ENCODE measurements at places on chromosomes 7 and 10.
A peak's percentile ranks its signal among the peaks of the same experiment; 100 is the strongest.

DNA sequence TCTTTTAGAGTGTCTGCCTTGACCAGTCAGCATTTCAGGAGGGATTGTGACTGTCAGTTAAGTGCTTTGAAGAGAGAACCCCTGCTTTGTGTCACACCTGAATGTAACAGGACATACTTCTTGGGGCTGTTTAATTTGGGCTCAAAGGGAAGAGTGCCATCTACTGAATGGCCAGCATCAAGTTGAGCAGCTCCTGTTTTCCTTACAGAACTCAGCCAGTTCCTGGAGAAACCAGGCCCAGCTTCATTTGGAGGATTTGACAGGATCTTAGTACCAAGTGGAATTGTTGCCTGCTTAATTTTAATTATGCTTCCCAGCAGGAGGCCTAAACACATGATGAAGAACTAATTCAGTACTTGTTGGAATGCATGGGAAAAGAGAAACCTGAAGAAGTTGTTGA is 8.3 kb downstream of the ADD3 start:
- no peak for DNase-seq

DNA sequence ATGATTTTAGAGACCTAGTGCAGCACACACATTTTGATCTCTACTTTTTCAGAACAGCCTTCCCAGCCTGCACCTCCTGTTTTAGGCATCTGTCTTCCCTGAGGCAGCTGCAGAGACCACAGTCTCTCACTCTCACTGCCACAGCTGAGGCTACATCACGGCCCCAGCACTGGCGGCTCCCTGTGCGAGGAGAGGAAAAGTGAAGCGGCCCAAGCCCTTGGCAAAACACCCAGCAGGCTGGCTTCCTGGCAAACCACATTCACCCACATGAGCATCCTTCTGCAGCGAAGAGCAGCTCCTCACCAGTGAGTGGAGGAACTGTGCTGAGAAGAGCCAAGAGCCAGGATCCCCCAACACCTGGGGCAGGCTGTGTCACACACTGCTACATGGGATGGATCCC is 14.0 kb downstream of the HUS1 start:
- no peak for DNase-seq

DNA sequence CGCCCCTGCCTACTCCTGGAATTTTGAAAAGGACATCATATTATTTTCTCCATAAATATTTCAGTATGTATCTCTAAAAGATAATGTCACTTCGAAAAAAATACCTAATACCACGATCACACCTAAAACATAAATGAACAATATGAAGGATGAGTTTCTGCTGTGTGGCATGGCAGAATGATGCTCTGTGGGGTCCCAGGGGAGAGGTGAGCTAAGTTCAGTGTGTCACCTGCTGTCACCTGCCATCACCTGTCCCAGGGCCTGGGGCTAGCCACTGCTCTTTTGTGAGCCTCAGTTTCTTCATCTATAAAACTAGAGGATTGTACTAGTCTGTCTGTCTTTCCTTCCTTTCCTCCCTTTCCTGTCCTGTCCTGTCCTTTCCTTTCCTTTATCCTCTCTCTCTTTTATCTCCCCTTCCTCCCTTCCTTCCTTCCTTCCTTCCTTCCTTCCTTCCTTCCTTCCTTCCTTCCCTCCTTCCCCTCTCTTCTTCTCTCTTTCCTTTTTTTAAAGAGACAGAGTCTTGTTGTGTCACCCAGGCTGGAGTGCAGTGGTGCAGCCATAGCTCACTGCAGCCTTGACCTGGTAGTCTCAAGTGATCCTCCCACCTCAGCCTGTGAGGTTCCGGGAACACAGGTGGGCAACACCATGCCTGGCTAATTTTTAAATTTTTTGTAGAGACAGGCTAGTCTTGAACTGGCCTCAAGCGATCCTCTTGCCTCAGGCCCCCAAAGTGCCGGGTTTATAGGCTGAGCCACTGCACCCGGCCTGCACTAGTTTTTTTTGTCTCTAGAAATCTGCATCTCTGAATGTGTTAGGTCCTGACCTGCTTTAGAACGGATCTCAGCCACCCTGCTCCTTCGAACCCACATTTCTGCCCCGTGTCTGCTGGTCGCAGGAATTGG is 43.1 kb downstream of the CUX1 start:
- DNase-seq: no peak

GRCh38 chr7:16492513-16493062 is 27.1 kb upstream of the SOSTDC1 start:
- no peak for DNase-seq

DNA sequence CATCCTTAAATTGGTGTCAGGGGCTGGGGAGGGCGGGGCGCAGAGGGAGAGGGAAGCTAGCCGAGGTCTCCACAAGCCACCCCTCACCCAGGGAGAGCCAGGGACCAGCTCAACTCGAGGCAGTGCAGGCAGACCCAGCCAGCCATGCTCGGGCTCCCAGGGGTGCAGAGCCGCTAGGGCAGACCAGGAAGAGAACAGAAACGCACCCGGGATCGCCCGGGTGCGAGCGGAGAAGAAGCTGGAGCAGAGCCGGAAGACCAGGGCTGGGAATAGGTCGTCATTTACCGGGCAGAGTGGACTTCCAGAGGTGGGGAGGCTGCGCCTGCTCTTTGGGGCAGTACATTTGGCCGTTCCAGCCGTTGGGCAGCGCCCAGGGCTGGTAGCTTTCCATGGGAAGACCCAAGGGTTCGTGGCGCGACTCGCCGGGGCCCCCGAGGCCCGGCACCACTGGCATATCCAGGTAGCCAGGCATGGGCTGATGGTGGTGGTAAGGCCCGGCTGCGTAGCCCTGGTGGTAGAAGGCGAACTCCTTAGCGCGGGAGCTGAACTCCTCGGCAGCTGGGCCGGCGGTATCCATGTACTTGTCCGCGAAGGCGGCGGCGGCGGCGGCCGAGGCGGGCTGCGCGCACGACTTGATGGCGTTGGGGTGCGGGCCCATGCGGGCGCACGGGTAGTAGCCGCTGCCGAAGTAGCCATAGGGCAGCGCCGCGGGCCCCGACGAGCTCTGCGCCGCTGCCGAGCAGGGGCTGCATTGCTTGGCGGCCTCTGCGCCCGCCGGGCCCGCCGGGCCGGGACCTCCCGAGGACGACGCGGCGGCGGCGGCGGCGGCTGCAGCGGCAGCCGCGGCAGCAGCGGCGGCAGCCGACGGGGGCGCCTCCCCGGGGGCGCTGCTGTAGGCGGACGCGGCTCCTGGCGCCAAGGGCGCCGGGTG is 755 bp downstream of the HOXA13 start:
- no peak for DNase-seq

DNA sequence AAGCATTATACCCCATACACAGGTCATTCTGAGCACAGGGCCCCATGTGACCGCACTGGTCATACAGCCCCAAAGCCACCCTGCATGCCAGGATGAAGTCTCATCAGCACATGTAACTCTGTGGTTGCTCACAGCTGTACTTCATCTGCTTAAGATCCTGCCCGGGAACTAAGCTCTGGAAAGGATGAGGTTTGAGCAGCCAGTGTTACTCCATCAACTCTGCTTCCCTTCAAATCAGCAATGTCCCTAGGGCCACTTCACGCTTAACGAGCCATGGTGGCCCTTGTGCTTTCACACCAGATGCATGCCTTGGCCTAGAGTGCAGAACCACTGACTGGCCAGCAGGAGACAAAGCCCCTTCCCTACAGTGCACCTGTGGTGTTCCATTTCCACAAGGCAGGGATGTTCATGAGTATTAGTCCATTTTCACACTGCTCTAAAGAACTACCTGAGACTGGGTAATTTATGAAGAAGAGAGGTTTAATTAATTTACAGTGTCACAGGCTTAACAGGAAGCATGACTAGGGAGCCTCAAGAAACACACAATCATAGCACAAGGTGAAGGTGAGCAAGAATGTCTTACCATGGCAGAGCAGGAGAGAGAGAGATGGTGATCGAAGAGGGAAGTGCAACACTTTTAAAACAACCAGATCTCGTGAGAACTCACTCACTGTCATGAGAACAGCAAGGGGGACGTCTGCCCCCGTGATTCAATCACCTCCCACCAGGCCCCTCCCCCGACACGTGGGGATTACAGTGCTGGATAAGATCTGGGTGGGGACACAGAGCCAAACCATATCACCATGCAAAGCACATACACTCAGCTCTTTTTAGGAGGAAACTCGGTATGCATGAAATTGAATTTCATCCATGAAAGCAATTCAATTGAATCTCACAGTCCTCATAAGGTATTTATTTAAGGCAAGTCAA is 149.0 kb upstream of the CDCA7L start:
- DNase-seq: no peak

- no peak for DNase-seq
Measured at GRCh38 chr10:15324113-15324512, 47.0 kb downstream of the FAM171A1 start.

GRCh38 chr10:121598263-121599249 is at the start of gene FGFR2:
Gene FGFR2 (minus strand): TSS chr10:121598444. CDS start chr10:121593817, 4,627 bp downstream.
- peak; percentile 82 for DNase-seq

Measured in left cardiac atrium (tissue), 4 donors.